Karpas-422 (cell line): ENCODE measurements at places on chromosomes 3 and 15. TPM values are rescaled to one million over a fixed set of nuclear protein-coding genes. Genes with fewer than 3 reads are reported as not detected.

CPN2 gene
- not detected in 2 replicates for total RNA-seq

GRCh38 chr3:143163562-143164100 lies 44.1 kb downstream of the CHST2 start:
- peak; percentile 63 for DNase-seq

- no peak for DNase-seq
Measured at GRCh38 chr3:58178528-58179234, 32.1 kb downstream of the DNASE1L3 start.

DNA sequence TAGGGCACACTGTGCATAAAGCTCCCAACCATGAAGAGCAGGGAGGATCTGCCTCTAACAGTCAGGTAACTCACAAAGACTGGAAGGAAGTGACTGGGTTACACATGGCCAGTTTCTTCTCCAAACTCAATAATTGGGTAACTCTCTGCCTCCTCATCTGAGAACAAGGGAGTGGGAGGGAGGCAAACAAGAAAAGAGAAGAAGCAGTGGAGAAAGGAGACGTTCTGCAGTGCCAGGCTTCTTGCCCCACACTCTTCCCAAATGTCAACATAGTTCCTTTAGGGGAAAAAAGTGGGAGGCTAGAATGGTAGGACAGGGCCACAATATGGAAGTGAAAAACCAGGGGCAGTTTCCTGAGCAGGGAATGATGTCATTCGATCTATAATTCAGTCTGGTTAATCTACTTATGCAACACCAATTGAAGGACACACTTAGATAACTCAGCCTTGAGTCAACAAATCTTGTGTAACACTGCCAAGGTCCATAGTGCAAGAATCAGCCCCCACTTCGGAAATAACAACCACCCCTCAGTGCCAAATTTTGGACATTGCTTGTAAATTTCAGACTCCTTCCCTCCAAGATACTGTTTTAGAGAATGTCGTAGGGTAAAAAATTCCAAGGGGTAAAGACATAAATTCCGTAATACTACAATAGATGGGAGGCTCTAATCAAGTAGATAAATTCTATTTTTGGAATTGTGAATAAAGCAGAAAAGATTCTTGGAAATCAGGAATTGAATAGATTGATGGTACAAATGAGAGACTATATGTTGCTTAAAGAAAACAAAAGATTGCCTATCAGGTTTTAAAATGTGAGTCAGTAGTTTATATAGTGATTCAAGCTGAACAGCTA lies 143.0 kb downstream of the LPP start:
- no peak for DNase-seq

C3orf80 gene
- not detected in 2 replicates for total RNA-seq

DNA sequence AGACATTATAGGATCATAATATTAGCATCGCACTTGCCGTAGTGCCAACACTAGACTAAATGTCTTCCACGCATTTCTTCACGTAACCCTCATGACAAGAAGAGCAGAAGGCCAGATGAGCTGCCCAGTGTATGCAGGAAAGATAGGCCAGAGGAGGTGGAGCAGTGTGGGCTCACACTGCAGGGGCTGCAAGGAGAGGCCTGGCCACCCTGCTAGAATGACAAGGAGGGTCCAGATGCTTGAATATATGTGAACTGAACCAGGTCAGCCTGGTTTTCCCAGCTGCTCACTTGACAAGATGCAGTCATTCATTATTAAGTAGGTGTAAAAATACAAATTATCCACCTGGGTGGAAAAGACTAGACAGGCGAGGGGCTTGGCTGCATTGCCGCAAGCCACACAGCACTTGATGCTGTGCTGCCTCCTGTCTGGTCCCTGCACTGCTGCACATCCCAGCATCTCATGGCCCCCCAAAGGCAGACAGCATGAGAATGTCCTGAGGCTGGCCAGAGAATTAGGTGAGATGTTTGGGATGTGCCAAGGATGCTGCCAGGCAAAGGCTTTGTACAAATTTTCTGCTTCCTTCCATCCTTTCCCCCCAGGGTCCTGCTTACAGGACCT lies 115.2 kb downstream of the NTRK3 start:
- no peak for DNase-seq

DNA sequence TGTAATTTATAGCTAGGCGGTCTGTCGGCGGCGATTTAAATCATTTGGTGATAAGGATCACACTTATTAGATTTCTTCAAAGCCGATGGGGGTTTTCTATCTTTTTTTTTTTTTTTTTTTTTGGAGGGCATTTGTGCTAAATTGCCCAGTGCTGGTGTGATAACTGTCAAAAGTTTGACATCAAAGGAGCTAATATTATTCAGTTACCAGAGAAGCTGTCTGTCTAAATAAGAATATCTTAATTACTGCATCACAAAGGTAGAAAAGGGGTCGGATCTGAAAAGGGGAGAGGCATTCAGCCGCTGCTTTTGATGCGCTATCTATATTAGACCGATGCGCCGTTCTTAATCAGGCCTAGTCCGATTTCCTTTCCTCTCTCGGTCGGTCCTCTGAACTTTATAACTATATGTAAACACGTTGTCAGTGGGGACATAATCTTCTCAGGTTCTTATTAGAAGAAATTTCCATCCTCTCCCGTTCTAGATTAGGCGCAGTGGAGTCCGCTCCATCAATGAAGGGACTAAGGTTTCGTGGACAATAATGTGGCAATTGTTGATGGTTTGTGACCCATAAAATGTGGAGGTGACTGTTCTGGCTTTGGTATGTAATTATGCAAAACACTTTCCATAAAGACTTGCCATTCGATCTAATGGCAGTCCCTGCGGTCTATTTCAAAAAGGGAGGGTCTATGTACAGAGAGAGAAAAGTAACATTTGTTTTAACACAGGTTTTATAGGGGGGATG lies 31.7 kb downstream of the NR2F2 start:
- DNase-seq = no peak

- DNase-seq = no peak
Measured at GRCh38 chr3:81816473-81817250, 55.2 kb upstream of the GBE1 start.

NR1I2 gene
- total RNA-seq = 2.7 and 3.8 TPM in 2 replicates

- no peak for DNase-seq
Measured at GRCh38 chr3:53834429-53835095, 11.7 kb downstream of the CHDH start.

DNA sequence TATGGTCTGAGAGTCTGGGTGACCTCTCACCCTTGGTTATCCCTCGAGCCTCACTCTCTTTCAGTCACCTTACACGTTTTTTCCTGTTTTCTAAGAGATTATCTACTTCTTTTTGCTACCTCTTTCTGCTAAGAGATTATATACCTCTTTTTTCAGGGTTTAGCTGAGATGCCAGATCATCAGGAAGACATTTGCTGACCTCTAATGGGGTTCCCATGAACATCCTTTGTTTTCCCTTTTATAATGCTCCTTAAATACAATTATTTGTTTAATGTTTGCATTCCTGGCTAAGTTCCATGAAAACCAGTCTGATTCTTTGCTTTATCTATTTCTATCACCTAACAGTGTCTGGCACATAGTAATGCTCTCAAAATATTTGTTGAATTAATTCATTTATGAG lies 39.6 kb downstream of the LEKR1 start:
- DNase-seq = peak; percentile 16

ITGA11 gene
- not detected in 2 replicates for total RNA-seq

SLC2A2 gene
- not detected in 2 replicates for total RNA-seq
